Uterus (tissue), 4 donors: ENCODE measurements at places on chromosomes 13 and 19. TPM values are rescaled to one million over a fixed set of nuclear protein-coding genes. Genes with fewer than 3 reads are reported as not detected.

Gene URAD
- not detected for total RNA-seq

Gene GARIN5A
- total RNA-seq, result not detected

DNA sequence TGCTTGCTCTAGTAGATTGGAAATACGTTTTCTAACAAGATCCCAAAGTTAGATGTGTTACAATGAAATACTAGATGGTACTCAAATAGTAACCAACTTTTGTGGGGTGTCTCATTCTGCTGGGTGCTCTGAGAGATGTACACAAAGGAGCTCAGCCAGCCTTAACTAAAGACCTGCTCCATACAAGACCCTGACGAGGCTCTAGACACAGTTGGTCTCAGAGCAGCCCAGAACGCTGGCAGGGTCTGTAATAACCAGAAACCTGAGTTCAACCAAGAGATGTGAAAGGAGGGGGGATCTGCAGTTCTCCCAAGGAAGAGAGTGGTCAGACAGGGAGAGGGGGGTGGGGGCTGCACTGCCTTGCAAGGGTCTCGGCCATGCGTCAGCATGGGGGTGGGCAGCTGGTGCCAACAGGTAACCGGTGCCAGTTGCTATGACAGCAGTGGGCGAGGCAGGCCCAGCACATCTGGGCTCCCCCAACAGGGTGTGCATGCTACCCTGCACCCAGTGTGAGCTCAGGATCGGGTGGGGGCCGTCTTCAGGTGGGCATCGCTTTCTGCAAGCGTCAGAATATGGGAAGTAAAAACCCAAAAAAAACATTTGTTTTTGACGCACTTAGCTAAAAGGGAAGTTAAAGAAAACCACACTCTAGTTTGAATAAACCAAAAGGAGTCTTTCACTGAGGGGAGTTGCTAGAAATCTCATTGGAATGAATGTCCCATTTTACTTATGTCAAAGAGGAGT, 68.0 kb upstream of the GPR183 start:
- no peak for DNase-seq

Gene POSTN
- 67.9 TPM for total RNA-seq

GRCh38 chr13:20514866-20515265, 10.8 kb downstream of the CRYL1 start:
- no peak for DNase-seq

Gene LILRB1
- total RNA-seq, result 1.2 TPM

Gene MBD3L2
- total RNA-seq, result not detected

- DNase-seq, result no peak
Measured at GRCh38 chr19:40272261-40272660, 12.9 kb downstream of the AKT2 start.

- DNase-seq, result no peak
Measured at GRCh38 chr19:51417107-51417809, at the start of gene SIGLEC10. SIGLEC10 (minus strand) TSS chr19:51417642; CDS start chr19:51417581, 61 bp downstream.

GRCh38 chr19:2148482-2149135, 2.8 kb downstream of the AP3D1 start:
- DNase-seq, result no peak

- DNase-seq, result no peak
Measured at GRCh38 chr19:16895467-16896145, 6.8 kb downstream of the F2RL3 start.

- no peak for DNase-seq
Measured at GRCh38 chr13:49701491-49701890, 10.2 kb upstream of the EBPL start.

DNA sequence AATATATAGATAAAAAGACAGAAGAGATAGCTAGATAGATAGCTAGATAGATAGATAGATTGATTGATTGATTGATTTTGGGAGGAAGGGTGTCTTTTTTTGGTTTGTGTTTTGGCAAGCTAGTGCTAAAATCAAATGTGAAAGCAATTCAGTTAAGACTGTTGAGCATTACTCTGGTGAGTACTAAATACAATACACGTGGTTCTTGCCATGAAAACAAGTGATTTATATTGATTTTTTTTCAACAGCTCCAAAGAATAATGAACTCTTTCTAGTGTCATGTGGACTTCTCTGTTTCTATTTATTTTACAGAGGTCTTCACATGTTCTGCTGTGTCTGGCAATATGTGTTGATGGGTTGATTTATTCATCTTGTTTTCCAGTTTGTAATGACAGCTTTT, 172.0 kb downstream of the POU4F1 start:
- DNase-seq, result no peak

GRCh38 chr13:39149896-39150295, 111.6 kb downstream of the NHLRC3 start:
- DNase-seq, result no peak

GRCh38 chr13:40087091-40088002, 431.9 kb downstream of the COG6 start:
- DNase-seq, result no peak

DNA sequence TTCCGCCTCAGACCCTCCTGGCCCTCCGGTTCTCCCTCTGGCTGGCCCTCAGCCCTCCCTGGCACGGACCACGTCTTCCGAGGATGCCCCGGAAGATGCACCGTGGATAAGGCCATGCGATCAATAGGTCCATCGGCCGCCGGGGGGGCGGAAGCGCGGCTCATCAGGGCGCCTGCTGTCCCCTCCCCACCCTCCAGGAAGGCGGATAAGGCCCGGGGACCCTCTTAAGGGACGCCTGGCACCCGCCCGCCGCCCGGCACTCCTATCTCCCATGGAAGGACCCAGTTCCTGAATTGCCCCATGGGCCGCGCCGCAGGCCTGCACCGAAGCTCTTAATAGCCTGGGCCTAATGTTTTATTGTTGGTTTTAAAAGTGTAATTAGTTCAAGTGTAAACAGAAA, 46.2 kb upstream of the TCF3 start:
- no peak for DNase-seq

Gene SYNE4
- total RNA-seq, result 0.24 TPM

Gene SLC25A41
- not detected for total RNA-seq

DNA sequence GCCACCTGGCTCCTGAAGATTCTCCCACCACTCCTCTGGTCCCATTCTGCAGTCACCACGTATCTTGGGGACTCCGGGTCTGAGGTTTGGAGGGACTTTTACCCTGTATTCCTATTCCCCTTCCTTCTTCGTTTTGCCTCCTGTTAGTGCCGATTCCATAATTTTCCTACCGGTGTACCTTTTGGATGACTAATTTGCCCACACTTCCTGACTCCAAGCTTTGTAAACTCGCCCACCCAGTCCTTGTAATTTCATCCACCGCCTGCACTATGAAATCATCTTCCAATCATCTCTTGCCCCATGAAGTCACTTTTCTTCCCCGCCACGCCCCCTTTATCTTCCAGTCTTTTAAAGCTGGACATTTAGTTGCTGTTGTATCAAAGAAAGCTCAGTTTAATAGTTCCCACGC, 572 bp downstream of the UCHL3 start:
- peak; percentile 22 for DNase-seq

GRCh38 chr19:30930941-30931706, 418.1 kb downstream of the TSHZ3 start:
- DNase-seq, result no peak

- DNase-seq, result no peak
Measured at GRCh38 chr13:73943137-73943964, 190.9 kb downstream of the KLF12 start.

Gene CYP4F2
- total RNA-seq, result 0.14 TPM

GRCh38 chr13:111304603-111305289, 15.7 kb upstream of the TEX29 start:
- no peak for DNase-seq

DNA sequence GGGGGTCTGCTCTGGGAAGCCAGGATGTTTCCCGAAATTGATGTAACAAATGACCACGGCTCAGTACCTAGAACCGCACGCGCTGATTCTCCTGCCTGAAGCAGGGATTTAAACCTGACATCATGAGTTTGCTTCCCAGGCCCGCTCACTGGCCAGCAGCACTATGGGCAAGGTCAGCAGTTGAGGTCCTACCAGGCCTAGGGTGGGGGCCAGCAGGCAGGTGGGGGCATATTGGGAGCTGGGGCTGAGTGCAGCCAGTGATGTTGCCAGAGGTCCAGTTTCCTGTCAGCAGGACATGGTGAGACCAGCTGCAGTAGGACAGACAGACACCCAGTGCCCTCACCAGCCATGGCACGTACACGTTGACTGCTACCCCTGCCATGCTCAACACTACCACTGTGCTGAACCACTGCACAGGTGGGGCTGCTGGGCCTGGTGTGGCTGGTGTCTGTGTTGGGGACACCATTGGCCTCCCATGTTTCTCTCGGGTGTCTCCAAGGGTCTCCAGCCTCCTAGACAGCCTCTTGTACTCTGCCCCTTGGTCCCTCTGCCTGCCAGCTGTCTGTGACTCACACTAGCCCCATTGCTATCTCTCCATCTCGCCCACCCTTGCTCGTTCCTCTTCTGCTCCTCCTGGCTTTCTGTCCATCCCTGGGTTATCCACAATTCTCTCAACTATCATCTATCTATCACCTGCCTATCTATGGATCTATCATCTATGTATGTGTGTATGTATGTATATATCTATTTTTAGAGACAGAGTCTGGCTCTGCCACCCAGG, 1.1 kb upstream of the C19orf85 start:
- DNase-seq, result no peak

DNA sequence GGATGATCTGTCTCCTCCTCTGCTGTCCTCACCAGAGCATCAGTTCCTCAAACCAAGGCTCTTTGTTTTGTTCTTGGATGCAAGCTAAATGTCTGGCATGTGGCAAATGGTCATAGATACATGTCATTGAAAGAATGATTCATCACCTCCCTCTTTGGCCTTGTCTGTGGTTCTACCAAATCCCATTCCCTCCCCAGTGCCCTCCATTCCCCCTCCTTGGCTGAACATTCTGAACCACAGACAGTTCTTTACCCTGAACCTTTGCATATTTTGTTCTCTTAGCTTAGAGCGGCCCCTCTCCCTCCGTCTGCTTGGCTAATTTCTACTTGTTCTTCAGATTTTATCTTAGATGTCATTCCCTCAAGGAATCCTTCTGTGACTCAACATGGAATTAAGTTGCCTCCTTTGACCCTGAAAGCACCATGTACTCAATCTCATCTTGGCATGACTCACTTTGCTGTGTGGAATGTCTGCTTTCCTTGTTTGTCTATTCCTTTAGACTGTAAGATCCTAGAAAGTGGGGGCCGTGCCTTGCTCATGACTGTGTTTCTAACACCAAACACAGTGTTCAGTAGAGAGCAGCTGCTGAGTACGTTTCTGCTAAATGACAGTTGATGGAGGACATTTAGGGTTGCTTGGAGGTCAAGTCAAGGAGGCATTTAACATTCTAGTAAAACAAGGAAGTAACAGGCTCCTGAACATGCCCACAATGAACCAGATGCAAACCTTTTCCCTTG, 8.1 kb downstream of the ALOX5AP start:
- DNase-seq, result peak; percentile 37

GRCh38 chr13:34243403-34243802, 425.5 kb downstream of the RFC3 start:
- no peak for DNase-seq

Gene B3GLCT
- total RNA-seq, result 36.7 TPM

Gene LSM14A
- total RNA-seq, result 161 TPM

DNA sequence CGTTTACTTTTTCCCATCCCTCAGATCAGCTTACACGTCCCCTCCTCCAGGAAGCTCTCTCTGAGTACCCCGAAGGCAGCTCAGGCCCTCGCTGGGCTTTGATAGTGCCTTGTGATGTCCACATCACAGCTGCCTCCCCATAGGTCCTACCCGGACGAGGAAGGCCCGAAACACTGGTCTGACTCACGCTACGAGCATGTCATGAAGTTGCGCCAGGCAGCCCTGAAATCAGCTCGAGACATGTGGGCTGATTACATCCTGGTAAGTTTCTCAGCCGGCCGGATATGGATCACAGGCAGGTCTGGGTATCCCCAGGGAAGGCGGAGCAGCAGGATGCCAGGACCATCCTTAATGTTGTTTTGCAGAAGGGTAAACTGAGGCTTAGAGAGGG, 4.8 kb downstream of the COLGALT1 start:
- DNase-seq, result peak; percentile 46

Gene PDE4C
- 3.3 TPM for total RNA-seq

GRCh38 chr19:14114854-14115253, 2.7 kb downstream of the PRKACA start:
- no peak for DNase-seq

DNA sequence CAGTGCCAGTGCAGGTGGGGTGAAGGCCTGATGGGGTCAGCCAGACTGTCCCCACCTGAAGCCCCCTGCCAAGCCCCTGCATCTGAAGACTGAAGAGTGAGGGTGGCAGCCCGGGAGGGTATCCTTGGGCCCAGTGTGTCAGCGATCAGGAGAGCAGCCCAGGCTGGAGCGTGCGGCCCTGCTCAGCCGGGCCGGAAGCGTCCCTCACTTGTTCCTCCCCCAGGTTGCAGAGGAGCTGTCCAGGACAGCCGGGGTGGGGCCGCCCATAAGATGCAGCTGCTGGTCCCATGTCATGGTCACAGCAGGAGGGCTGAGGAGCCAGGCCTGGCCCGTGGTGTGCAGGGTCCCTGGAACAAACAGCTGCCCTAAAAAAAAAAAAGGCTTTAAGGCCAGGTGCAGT, 55.4 kb downstream of the KDM4B start:
- no peak for DNase-seq

DNA sequence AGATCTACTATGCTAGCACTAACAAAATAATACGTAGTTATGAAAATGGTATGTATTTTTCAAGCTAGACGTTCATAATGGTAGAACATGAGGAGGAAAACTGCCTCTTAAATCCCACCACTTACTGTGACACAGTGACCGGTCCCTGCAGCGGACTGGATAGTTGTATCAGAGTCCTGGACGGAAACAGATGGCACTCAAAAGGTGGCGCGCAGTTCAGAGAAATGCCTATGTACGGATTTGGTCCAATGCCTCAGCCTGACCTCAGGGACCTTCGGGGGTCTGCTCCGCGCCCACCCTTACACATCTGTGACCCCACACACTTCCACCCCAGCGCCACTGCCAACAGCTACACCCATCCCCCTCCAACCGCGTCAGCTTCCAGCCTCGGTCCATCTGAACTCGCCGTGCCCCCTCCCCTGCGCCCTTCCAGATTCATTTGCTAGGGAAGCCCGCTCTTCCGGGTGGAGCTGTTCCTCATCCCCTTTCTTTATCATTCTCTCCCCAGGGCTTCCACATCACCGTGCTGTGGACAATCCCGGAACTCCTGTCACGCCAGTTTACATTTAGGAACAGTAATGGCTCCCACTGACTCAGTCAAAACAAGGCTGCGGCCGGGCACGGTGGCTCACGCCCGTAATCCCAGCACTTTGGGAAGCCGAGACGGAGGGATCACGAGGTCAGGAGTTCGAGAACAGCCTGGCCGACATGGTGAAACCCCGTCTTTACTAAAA, 792 bp upstream of the LENG8 start:
- peak; percentile 53 for DNase-seq

- DNase-seq, result no peak
Measured at GRCh38 chr13:54305377-54305776, 1276.8 kb downstream of the OLFM4 start.

- DNase-seq, result no peak
Measured at GRCh38 chr13:24985107-24985506, 110.8 kb upstream of the PABPC3 start.

GRCh38 chr19:2578391-2578890, 102.5 kb downstream of the GADD45B start:
- DNase-seq, result no peak
